ENCODE measurements at places on chromosomes 16 and 17.

DNA sequence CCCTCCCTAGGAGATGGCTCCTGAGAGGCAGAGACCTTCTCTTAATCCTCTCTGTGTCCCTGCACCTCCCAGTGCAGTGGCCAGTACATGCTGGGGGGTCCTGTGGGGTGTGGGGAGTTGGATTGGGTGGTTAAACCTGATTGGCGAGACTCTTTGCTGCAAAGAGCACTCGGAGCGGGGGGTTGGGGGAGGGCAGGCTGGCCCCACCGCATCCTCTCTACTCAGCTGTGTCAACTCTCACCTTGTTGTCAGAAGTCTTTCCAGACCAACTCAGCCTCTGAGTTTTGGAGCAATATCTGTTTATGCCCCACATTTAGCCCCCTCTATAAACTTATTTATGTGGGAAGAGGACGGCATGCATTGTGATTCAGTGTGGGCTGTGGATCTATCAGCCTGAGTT is 40.0 kb downstream of the SMARCE1 start:
- no peak for DNase-seq

DNA sequence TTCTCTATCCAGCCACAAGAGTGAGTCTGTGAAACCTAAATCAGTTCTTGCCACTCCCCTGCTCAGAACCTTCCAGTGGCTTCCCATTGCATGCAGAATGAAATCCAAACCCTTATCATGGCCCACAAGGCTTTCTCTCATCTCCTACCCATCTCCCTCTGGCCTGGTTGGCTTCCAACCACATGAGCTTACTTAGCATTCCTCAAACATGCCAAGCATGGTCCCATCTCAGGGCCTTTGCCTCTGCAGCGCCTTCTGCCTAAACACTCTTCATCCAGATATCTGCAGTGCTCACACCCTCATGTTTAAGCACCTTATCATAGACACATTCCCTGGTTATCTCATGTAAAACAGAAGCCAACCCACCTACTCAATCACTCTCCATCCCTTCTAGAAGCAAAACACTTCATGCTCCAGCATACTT is 15.5 kb downstream of the TK2 start:
- no peak for DNase-seq

- no peak for DNase-seq
Measured at GRCh38 chr16:17448640-17449638, 21.8 kb downstream of the XYLT1 start.

DNA sequence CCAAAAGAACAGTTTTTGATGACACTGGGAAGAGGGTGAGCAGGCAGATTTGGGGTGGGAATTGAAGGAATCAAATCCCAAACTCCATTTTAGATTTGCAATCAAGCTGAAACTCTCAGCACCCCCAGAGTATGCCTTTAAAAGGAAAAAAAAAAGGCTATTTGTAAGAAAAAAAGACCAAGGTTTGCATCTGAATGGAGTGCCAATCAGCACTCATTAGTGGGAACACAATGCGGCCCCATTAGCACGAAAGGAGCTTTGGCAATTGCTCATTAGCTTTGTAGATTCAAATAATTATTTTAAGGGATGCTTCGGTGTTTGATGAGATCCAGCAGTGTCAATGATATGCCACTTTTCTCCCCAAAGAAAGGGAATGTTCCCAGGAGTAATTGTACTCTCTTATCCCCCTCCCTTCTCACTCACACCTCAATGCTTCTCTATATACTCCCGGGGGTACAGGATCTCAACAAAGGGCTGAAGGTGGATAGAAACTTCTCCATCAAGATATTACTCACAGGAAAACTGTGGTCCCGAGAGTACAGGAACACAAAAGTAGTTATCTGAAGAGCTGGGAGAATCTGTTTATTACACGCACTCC is 32.2 kb downstream of the CHP2 start:
- no peak for DNase-seq

- DNase-seq, result no peak
Measured at GRCh38 chr16:48885471-48885870, 275.5 kb upstream of the N4BP1 start.
